ENCODE measurements at places on chromosomes 1 and 21.

- no peak for DNase-seq
Measured at GRCh38 chr1:220290140-220290761, 18.0 kb upstream of the RAB3GAP2 start.

DNA sequence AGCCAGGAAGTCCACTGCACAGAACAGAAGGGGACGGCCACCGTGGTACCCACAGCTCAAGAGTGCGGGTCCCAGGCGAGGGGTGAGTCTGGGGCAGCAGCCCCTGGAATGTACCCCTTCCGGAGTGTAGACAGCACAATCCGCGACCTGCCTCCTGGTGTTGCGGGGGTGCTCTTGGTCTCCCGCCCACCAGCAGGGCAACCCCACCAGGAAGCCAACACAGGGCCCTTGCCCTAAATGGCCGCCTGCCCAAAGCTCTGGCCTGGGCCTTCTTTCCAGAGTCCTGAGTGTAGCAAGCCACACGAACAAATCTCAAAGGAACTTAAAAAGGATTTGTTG is 1.1 kb upstream of the SLC19A1 start:
- DNase-seq: no peak

- peak; percentile 55 for DNase-seq
Measured at GRCh38 chr1:20100632-20101355, 18.5 kb downstream of the PLA2G2D start.

DNA sequence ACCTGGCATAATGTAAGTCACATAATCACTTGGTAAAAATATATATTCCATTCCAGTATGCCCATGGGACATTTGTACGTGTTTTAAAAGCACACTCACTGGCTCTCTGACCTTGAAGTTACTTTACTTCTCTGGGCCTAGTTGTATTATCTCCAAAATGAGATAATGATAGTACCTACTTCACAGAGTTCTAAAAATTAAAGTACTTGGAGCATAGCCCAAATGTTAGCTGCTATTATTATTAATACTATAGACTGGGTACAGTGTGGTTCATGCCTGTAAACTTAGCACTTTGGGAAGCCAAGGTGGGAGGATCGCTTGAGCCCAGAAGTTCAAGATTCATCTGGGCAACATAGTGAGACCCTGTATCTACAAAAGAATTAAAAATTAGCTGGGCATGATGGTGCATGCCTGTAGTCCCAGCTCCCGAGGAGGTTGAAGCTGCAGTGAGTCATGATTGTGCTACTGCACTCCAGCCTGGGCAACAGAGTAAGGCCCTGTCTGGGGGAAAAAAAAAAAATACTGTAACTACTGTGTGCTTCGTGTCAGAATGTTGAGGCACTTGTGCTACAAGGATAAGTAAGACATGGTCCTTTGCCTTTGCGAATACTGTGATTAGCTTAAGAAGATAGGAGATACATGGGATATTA is 45.7 kb downstream of the TDRD5 start:
- no peak for DNase-seq
